KBM-7 (cell line): ENCODE measurements at places on chromosomes 7 and 10.

GRCh38 chr10:95478935-95479334, 82.2 kb downstream of the SORBS1 start:
- DNase-seq = no peak

DNA sequence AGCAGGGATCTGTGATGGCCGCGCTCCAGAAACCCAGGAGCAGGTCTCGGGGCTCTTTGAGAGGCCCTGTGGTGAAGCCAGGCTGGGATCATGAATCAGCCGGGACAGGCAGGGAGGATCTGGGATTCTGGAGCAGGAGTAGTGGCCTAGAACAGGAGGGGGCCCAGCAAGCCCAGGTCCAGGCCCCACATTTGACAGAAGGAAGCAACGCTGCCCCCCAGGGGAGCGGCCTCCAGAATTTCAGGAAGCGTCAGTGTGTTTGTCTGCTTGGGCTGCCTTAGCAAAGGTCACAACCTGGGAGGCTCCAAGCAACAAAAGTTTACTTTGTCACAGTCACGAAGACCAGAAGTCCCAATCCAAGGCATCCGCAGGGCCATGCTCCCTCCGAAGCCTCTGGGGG, 36.8 kb downstream of the CLRN3 start:
- no peak for DNase-seq

DNA sequence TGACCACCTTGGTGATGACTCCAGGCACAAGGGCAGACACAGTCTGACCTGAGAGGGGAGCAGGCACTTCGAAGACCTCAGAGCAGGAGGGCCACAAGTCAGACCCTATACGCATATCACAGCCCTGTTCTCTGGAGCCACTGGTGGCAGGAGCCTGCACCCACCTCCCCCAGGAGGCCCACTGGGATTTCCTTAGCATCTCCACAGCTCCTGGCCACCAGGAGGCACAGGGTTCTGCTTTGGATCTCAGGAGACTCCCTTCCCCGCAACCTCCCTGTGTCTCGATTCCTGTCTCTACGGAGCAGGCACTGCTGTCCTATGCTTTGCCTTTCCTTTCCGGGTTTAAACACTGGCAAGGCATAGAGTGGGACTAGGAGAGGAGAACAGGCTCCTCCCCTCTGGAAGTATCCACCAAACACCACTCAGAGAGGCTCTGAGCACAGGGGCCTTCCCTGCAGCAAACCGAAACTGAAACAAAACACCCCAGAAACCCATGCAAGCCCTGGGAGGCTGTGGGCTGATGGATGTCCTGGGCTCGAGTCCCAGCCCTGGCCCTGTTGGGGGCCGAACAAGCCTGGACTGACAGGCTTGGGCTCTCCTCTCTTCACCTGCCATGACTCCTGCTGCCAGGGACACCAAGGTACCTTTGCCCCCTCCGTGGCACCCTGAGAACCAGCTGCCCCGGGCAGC, 166.3 kb downstream of the NEURL1 start:
- DNase-seq = no peak

- no peak for DNase-seq
Observed at GRCh38 chr7:105337529-105337928, 51.2 kb downstream of the SRPK2 start.
